Thyroid gland (tissue), 4 donors: ENCODE measurements at places on chromosomes 13 and 19.
A peak's percentile ranks its signal among the peaks of the same experiment; 100 is the strongest.

GRCh38 chr19:29550896-29551295, 25.1 kb downstream of the VSTM2B start:
- DNase-seq, result no peak

DNA sequence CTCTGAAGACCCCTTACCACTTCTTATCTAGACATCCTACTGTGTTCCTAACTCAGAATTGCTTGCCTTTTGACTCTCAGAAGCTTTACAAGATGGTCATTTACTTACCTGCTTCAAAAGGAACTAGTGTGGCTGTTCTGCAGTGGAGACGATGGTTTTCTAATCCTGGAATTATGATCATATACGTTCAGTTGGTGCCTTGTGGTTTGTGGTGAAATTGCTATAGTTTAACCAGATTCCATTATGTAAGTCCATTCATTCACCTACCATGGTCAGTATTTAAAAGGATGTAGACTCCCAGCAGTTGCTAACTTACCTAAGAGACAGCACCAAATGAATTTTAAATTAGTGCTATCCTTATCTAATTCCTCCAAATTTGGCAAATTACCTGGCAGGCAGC, 210.9 kb downstream of the SHISA2 start:
- DNase-seq, result no peak

DNA sequence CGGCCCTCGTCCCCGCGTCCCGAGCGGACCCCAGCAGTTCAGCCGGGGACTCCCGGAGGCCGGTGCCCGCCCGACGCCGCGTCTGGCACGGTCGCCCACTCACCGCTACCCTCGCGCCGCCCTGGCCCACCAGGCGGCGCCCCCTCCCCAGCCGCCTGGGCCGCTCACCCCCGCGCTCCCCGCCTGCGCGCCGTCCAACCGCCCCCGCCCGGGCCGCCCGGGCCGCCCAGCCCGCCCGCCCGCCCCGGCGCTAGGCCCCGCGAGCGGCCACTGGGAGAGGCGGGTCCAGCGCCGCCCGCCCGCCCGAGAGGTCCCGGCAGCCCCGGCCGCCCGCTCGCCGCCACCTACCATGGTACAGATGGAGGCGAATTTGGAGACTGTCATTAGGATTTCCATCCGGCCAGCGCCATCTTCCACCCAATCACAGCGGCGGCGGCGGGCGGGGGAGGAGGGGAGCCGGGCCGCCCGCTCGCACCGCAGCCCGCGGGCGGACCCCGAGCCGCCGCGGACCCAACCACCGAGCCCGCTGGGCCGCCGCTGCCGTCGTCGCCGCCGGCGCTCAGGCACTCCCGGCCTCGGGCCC, at the start of gene USP12:
Gene USP12, minus strand, starts transcription at position 568 of the 583 bp plus-strand sequence. Its CDS starts 172 bp downstream, at position 396.
- no peak for DNase-seq

DNA sequence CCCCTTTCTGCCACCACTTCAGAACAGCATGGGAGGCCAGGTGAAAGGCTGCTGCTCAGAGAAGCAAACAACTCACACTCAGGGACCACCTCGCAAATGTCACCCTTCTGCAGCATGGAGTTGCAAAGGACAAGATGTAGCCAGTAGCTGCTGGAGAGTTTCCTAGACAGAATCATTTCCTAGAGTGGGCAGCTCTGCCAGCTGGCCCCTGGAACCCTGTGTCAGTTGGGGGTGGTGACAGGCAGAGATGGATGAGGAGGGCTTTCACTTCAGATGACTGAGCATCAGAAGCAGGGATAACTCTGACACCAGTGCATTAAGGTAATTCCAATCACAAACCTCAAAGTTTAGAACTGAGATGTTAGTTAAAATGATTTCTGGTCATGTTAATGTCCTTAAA, 34.4 kb upstream of the EPHX3 start:
- DNase-seq, result no peak

DNA sequence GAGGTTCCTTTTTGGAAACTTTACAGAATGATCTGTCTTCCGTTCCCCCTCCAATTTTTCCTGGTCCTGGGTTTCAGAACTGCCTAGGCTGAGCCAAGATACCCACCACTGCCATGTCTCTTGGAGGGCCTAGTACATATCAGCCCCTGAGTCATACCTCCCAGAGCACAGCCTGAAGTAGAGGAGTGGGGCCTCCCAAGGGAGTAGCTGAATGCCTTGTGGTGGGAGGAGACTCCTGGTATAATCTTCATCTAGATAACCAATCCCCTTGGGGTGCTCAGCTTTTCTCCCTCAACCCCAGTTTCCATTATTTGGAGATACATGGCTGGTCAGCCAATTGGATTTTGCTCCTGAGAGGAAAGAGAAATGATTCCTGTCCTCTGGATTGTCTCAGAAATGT, 30.3 kb downstream of the ZNF763 start:
- DNase-seq, result no peak

- DNase-seq, result no peak
Observed at GRCh38 chr19:10299545-10300458, 9.8 kb downstream of the ZGLP1 start.

DNA sequence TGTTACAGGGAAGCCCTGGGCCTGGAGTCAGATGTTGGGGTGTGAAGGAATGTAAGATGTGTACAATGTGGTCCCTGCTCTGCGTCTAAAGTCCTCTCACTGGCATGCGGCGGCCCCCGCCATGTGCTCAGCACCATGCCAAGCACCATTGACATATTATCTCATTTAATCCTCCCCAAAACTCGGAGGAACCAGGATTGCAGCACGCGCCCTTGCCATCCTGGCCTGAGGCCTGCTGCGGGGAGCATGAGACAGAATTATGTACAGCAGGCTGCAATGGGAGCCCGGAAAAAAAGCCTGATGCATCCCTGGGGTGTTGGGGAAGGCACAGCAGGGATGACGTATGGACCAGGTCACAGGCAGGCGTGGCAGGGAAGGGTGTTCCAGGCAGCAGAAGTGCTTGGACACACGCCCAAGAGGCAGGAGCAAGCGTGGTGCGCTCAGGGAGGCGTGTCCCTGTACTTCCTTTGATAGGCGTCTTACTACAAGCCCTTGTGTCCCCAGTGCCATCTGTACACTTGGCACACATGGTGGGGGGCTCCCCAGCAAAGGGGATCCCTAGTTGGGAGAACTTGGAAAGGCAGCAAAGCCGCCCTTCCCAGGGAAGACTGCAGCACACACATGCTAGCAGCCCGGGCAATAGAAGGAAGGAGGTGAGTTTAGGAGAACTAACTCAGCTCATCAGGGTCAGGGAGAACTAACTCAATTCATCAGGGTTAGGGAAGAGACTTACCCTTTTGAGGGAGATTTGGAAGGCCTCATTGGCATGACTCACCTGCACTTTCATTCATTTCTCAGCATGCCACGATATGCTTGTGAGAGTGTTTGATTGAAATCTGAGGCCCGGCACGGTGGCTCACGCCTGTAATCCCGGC, 3.4 kb downstream of the EVI5L start:
- DNase-seq, result peak; percentile 92

DNA sequence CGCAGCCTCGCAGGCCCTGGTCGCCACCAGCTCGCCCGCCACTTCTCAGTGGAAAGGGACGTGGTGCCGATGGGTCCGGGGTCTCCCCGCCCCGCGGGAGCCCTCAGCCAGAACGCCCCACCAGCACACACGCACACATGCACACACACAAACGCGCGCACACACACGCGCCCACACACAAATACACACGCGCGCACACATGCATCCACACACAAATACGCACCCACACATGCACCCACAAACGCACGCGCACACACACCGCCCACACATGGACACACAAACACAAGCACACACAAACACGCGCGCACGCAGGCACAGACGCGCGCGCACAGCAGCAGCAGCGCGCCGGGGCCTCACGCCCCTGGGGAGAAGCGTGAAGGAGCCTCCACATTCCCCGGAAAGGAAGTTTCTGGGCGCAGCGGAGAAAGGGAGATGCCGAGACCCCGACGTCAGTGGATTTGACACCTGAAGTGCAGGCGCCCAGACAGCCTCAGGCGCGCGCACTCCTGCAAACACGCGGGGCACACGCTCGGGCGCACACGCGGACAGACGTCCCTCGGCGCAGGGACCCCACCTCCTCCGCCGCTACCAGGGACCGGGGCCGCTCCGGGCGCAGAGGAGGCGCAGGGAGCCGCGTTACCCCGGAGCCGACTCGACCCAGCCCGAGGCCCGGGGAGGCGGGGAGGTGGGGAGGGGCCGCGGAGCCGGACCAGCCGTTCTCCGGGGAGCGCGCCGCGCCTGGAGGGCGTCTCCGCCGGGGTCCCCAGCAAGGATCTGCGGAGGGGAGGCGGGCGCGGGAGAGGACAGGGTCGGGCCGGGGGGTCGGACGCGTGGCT, 622 bp downstream of the RASA3 start:
- peak; percentile 28 for DNase-seq

GRCh38 chr19:8149261-8150094, at the start of gene FBN3:
Gene FBN3 (minus strand): TSS chr19:8149592. CDS start chr19:8147480, 2,112 bp downstream.
- peak; percentile 84 for DNase-seq

DNA sequence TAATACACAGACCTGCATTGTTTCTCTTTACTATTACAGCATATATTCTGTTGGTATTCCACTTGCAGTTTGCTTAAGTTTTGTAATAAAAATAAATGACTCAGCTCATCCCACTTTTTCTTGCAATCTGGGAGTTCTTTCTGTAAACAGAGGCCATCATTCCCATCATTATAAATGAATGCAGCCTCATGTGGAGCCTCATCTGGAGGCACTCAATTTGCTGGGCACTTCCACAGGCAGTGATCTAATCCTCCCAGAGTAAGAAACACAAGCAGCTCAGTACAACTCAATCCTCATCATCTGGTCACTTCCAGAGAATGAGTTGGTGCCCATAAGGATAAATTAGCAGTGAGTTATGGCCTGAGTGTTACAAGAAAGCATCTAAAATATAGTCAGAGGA, 2801.9 kb downstream of the PCDH9 start:
- DNase-seq, result no peak

DNA sequence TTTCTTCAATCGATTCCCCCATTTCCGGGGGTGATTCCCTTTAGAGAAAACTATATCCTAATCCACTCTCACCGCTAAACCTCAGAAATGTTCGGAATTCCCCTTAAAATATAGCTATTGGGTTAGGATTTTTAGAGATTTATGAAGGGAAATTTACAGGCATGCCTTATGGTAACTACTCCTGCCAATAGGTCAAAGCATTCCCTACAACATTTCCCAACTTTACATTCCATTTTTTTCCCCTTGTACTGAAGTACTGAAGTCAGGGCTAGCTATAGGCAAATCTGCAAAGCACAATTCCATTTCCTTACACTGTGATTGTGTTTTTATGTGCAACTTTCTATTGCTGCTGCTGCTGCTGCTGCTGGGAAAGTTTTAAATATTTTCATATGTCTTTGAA, 2.1 kb downstream of the EDNRB start:
- DNase-seq, result no peak

GRCh38 chr19:1991018-1991913, 24.2 kb downstream of the BTBD2 start:
- DNase-seq, result no peak

DNA sequence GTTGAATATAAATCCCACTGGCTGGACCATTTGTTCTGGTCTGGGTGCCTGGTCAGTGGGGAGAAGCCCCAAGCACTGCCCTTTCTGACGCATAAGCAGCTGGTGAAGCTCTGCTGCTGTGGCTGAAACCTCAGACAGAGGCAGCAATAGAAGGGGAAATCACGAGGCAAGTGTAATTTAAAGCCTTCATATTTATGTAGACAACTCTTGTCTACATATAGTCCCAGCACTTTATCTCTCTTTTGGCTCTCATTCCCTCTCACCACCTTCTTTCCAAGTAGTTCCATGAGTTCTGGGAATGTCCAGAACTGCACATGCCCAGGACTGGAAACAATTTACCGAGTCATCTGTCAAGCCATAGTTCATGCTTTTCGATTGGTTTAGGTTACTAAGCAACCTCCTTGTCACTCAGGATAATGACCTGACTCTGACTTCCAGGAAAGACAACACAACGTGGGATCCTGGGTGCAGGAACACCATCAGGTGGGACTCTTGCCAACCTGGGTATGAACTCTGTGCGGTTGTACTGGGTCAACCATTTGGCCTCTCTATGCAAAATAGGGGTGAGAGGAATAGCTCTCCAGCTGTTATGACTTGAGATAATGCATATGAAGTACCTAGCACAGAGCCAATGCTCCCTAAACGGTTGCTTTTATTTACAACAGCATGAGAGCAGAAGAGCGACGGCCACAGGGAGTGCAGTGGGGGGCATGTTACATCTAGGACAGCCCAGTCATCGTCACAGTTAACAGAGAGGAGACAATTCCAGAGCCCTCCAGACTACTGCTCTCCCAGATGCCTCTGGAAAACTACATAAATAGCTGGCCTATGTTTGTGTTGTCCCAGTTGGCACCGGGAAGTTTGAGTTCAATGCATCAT, 321.9 kb downstream of the FOXO1 start:
- DNase-seq, result no peak

DNA sequence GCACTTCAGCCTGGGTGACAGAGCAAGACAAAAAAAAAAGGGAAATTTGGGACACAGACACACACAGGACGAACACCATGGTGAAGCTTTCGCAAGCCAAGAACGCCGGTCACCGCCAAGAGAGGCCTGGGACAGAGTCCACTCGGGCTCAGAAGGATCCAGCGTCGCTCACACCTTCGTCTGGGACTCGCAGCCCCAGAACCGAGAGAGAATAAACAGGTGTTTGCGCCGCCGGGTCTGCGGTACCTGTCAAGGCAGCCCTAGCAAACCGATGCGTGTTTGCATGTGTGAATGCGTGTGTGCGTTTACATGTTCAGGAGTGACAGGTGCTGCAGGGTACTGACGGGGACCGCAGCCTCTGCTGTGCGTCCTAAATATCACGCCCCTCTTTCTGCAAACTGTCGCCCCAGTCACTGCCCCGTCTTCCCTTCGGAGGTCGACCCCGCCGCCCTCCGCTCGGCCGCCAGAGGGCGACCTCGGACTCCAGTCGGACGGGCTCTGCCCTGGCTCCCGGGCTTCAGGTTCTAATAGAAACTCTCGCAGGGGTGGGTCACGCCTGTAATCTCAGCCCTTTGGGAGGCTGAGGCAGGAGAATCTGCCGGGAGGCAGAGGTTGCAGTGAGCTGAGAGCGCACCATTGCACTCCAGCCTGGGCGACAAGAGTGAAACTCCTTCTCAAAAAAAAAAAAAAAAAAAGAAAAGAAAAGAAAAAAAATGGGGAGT, 11.8 kb upstream of the CSNK1G2 start:
- peak; percentile 80 for DNase-seq

DNA sequence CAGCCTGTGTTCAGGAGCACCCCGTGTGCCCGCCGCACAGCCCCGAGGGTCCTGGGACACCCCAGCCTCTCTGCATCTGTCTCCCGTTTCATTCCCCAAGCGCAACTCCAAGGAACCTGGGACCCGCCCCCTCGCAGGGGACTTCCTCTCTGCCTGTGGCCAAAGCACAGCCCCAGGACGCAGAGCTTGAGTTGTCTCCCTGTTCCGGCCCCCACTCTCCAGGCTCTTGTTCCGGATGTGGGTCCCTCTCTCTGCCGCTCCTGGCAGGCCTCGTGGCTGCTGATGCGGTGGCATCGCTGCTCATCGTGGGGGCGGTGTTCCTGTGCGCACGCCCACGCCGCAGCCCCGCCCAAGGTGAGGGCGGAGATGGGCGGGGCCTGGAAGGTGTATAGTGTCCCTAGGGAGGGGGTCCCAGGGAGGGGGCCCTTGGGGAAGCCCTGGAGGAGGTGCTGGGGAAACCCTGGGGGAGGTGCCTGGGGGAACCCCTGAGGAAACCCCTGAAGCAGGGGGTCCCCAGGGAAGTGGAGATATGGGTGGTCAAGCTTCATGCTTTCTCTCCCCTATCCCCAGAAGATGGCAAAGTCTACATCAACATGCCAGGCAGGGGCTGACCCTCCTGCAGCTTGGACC, 1.3 kb downstream of the HCST start:
- DNase-seq, result peak; percentile 81
